PC-3 (cell line): ENCODE measurements at places on chromosomes 4 and X. TPM values are rescaled to one million over a fixed set of nuclear protein-coding genes. Genes with fewer than 3 reads are reported as not detected.
A peak's percentile ranks its signal among the peaks of the same experiment; 100 is the strongest.

NUP62CL gene
- 4.8 and 9.9 TPM in 2 replicates for total RNA-seq

DNA sequence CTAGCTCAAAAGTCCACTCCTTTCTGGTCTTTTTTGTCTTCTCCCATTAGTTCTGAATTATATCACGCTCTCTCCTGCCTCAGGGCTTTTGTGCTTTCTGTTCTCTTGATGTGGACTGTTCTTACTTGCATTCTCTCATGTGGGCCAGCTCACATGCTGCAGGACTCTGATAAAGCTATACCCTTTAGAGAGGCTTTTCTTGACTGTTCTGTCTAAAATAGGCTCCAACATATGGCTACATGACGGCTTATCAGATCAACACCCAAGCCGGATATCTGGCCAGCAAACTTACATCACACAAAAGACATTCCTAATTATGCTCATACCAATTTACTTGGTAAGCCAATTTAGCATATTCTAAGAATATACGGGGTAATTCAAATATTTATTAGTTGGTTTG lies 1494.5 kb downstream of the TECRL start:
- DNase-seq, result no peak

DNA sequence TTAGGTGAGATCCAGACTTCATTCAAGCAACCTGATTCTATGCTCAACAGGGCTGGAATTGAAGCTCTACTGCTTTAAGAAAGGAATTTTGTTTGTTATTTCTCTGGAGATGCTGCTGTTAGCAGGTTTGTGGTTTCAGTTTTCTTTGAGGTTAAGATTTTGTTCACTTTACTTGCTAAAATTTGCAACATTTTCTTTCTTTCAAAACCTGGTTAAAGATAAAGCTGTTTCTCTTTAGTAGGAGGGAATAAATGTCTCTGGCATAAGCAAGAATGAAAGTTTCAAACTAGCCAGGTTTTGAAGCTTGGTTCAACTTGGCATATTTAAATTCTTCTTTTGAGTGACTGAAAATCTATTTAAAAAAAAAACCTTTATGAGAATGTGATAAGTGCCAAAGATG lies 660.6 kb upstream of the NR3C2 start:
- no peak for DNase-seq

SH3D19 gene
- 30.1 and 31.1 TPM in 2 replicates for total RNA-seq

DNA sequence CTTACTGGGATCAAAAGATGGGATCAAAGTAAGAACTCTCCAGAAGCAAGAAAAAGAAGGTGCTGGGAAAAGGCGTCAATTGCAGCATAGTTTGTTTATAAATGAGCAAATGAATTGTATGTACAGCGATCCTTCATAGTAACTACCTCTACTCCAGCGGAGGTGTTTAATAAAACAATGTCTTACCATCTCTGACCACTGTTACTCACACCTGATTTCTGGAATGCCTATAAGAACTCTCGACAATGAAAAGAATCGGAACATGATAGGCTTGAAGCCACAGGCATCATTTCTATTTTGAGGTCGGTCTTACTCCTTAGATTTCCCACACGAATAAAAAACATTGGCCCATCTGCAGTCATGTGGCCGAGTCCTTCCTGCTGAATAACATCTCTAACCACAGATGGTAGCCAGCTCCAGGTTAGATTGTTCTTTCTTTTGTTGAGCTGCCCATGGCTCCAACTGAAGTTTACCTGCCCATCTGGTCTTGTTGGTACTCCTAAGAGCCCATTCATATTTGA lies 67.6 kb downstream of the CLDN34 start:
- no peak for DNase-seq

GRCh38 chr4:144962300-144962699 lies 135.7 kb downstream of the ANAPC10 start:
- no peak for DNase-seq

- DNase-seq, result no peak
Observed at GRCh38 chrX:120366794-120367193, 4.9 kb downstream of the ATP1B4 start.

DNA sequence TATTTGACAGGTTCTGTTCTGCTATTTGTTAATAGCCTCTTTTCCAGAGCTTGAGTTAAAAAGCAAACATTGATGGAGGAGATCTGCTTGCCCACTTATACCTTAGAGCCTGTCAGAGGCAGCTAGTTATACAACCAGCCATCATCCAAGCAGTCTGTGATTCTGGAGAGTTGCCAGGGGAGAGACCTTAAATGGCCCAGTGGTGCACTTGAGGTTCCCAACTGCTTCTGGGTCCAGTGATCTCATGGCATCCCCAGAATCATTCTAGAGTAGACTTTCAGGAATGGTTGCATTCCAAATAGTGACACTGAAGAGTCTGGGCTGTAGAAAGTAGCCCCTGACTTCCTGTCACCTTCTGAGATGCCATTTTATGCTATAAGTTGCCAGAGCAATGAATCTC lies 160.7 kb downstream of the FHIP1A start:
- peak; percentile 5 for DNase-seq

DNA sequence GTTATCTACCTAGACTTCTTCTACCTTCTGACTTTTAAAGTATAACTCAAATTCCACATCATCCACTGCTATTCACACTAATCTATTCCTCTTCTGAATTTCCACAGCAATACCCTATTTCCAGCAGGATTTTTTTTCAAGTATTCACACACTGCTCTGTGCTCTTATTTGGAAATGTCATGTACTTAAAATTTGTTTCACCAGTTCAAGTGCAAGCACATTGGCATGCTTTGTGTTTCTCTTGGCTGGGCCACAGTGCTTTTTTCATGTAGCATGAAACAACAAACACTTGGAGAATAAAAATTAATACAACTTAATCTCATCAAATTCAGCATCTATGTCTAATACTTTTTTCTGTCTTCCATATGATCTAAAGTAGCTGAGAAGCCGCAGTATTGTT lies 161.8 kb upstream of the PCDH18 start:
- no peak for DNase-seq

TRAM1L1 gene
- total RNA-seq, result 0.87 and 1.0 TPM in 2 replicates

GRCh38 chr4:112377171-112377570 lies 80.0 kb downstream of the ALPK1 start:
- DNase-seq, result no peak

FGF5 gene
- total RNA-seq, result 0.75 and 2.6 TPM in 2 replicates

DNA sequence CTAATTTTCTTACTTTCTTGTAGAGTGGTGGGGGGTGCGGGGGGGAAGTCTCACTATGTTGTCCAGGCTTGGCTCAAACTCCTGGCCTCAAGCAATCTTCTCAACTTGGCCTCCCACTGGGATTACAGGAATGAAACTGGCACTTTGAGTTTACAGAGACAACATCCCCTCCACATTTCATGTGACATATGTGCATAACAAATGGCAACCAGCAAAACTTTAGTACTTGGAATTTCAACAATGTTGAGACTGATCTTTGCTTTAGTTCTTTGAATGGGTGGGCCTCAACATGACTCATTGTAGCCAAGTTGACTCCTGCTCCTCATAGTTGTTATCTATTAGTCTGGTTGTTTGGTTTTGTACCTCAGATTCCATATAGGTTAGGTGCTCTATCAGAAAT lies 11.4 kb upstream of the FMR1 start:
- no peak for DNase-seq

DNA sequence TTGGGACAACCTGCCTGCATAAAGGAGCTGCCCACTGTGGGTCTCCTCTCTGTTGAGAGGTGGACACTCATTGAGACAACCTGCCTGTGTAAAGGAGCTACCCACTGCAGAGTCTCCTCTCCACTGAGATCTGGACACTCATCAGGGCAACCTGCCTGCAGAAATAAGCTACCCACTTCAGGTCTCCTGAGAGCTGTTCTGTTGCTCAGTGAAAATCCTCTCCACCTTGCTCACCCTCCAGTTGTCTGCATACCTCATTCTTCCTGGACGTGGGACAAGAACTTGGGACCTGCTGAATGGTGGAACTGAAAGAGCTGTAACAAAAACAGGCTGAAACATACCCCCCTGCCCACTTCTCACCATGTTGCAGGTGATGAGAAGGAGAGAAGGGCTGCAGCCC lies 59.9 kb upstream of the CDKN2AIP start:
- no peak for DNase-seq

GRCh38 chrX:134622813-134623185 lies 35.5 kb downstream of the PLAC1 start:
- DNase-seq, result peak; percentile 31

DNA sequence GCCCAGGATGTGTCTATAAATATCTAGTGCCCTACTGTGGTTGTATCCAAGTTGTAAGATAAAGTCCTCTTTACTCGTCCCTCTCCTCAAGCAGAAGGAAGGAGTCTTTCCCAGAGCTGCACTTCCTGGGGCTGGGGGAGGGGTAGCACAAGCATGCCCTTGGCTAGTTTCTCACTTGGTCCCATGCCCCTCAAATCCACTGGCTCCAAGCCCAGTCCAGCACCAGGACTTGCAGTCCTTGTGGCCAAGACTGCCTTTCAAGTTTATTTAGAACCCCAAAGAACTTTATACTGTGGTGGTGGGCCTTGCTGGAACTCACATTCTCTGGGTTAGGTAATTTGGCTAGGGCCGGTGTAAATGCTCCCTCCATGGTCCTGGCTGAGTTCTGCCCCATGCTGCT lies 43.2 kb upstream of the SLC10A4 start:
- DNase-seq, result no peak

- DNase-seq, result peak; percentile 48
Observed at GRCh38 chrX:138847930-138848329, 136.4 kb upstream of the FGF13 start.

DNA sequence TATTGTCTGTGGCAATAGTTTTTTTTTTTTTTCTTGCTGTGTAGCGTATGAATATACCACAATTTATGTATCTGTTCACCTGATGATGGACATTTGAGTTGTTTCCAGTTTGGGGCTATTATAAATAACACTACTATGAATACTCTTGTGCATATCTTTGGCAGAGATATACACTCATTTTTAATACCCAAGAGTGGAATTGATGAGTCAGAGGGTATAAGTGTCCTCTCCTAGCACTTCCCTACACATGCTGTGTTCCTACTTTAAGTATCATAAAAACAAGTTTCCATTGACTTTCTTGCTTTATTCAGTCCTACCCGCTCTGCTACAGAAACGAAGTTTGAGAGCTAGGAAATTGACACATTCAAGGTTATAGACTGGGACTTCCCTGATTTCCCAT lies 39.8 kb downstream of the XIAP start:
- no peak for DNase-seq

LDB2 gene
- 0.29 TPM in 1 of 2 replicates, not detected in the other for total RNA-seq

DNA sequence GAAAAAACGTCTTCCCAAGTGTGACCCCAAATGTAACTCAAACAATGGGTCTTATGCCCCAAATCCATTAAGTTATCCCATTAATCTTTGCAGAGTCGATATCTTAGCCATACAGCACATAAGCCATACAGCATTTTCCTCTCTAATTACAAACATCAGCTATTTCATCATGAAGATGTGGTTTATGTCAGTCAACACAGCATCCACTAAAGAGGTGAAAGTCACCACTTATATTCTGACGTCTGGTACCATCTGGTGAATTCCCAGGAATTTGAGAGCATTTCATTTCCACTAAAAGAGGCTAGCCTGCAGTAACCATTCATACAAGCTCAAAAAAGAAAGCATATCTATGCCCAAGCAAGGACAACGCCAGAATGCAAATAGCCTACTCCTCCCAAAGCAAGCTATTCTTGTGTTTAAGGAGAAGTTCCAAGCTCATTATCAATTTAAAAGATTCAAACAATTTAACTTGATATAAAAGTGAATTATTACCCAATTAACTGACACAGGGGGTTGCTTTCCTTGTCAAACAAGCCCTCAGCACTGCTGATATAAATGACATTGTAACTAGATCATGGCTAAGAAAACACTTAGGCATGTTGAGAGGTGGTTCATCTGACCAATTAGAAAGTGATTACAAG lies 203.3 kb downstream of the ANTXR2 start:
- DNase-seq, result no peak

DNA sequence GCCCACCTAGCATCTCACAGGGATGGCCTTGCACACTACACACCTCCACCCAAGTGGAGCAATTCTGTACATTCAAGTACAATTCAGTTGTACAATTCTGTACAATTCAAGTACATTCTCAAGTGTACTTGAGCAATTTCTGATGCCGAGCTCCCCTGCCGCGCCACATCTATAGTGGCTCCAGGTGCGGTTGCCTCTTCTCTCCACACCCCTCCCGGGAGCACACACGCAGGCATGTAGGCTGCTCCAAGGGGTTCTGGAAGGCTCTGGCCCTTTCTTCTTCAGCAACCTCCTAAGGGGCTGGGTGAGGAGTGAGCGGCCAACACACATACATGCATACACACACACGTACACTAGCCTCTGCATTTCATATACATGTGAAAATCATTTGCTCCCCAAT lies 18.9 kb upstream of the DUSP9 start:
- DNase-seq, result no peak

DNA sequence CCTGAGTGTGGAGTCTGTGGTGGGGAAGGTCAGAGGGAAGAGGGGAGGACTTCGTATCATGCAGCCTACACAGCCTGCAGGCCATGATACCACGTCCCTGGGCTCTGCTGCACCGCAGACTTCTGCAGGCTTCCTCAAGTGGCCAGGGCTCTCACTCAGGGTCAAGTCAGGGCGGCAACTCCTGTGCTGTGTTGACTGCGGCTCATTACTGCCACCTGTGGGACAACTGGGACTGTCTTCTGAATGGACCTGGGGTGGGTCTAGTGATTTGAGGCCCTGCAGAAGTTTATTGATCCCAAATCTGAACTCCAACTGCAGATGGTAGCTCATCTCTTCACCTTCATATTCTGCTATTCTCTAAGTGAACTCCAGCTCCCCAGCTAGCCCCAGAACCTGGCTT lies 167.1 kb downstream of the NSUN7 start:
- peak; percentile 23 for DNase-seq

DNA sequence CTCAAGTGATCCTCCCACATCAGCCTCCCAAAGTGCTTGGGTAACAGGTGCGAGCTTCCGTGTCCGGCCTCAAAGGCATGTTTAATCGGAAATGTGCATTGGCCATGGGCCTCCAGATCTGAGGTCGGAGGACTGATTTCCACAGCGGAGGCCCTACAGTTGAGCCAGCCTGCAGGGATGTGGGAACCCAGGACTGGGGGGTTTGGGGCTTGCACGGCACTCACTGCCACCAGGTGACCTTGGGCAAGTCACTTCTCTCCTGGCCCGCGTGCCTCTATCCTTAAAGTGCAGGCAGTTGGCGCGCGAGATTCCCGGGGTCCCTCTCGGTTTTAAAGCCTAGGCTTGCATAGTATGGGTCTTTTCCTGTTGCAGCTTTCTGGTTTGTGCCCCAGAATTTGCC lies 18.3 kb upstream of the WFS1 start:
- no peak for DNase-seq

DNA sequence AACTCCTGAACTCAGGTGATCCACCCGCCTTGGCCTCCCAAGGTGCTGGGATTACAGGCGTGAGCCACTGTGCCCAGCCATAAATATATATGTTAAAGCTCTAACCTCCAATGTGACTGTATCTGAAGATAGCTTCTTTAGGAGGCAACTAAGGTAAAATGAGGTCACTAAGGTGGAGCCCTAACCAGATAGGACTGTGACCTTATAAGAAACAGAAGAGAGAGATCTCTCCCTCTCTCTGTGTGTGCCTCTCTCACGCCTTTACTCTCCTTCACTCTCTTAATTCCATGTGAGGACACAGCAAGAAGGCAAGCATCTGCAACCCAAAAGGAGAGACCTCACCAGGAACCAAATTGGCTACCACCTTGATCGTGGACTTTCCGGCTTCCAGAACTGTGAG lies 926 bp upstream of the MAGIX start:
- DNase-seq, result no peak

CCSER1 gene
- 6.0 and 10.1 TPM in 2 replicates for total RNA-seq

MAGEC2 gene
- not detected in 2 replicates for total RNA-seq
